ENCODE measurements at places on chromosomes 7 and 10. TPM values are rescaled to one million over a fixed set of nuclear protein-coding genes. Genes with fewer than 3 reads are reported as not detected.

The PFKP gene
- 105 TPM for total RNA-seq

DNA sequence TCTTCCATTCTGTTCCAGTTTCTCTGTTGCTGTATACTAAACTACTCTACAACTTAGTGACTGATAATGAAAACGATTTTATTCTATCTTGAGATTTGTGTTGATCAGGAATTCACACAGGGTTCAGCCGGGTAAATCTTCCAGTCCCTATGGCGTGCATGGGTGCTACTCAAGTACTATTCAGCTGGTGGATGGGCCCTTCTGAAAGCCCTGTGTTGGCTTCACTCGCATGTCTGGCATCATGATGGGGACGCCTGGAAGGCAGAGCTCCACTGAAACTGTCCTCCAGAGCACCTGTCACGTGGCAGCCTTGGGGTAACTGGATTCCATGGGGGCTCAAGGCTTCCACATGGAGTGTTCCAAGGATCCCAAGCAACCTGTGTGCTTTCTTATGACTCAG lies 86.0 kb upstream of the ZMIZ1 start:
- H3K27ac ChIP-seq: no peak overlapping the region
- H3K27me3 ChIP-seq: no peaks in the 10 kb centered on the region
- no peak for DNase-seq
- no peaks in the 10 kb centered on the region for H3K36me3 ChIP-seq
- peaks cover 20% of the 10 kb centered on the region for H3K4me1 ChIP-seq

The SPDYE6 gene
- not detected for total RNA-seq

The HABP2 gene
- total RNA-seq: not detected

GRCh38 chr10:16907687-16908086 lies 90.5 kb upstream of the RSU1 start:
- peaks cover 12% of the 10 kb centered on the region for H3K4me1 ChIP-seq
- H3K27ac ChIP-seq: no peak overlapping the region
- DNase-seq: no peak
- no peaks in the 10 kb centered on the region for H3K36me3 ChIP-seq
- no peak overlapping the region for H3K4me3 ChIP-seq

GRCh38 chr7:18644981-18645380 lies 149.4 kb downstream of the HDAC9 start:
- H3K4me1 ChIP-seq: no peaks in the 10 kb centered on the region
- DNase-seq: no peak
- H3K27ac ChIP-seq: no peak overlapping the region
- no peaks in the 10 kb centered on the region for H3K36me3 ChIP-seq

The WAC gene
- 194 TPM for total RNA-seq

The FXYD4 gene
- not detected for total RNA-seq

DNA sequence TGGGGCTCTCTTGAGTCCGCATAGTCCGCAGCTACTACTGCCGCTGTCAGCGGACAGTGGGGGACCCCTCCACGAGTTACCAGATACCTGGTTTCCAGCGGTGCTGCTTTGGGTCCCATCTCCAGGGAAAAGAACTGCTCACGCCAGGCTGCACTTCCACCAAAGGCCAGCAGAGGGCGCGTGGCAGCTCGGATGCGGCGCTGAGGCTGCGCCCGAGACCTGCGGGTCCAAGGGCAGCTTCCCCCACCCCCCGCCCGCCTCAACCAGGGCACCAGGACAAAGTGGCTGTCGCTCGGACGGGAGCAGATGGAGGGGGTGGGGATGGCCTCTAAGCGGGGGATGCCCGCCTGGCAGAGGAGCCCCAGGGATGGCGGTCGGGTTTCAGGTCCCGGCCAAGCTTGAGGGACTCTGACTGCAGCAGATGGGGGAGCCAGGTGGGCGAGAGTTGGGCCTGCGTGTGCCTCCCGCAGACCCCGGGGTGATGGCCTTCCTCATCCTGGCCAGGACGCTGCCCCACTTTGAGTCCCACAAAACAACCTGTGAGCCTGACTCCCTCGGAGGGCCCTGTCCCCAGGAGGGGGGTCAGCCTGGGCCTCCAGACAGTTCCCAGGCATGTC lies 23.8 kb upstream of the ZNF735 start:
- DNase-seq: peak; percentile 17
- H3K4me1 ChIP-seq: no peaks in the 10 kb centered on the region
- no peak overlapping the region for H3K27ac ChIP-seq
- no peak overlapping the region for H3K4me3 ChIP-seq

- no peak overlapping the region for H3K4me3 ChIP-seq
- H3K27me3 ChIP-seq: peaks cover 13% of the 10 kb centered on the region
- H3K27ac ChIP-seq: no peak overlapping the region
Measured at GRCh38 chr10:62618054-62618453, 186.5 kb upstream of the ADO start.

GRCh38 chr10:117927332-117927731 lies 119.4 kb downstream of the RAB11FIP2 start:
- DNase-seq: no peak
- no peaks in the 10 kb centered on the region for H3K4me1 ChIP-seq
- no peak overlapping the region for H3K4me3 ChIP-seq
- peaks cover 7% of the 10 kb centered on the region for H3K27me3 ChIP-seq

The CLDN3 gene
- total RNA-seq: not detected

- H3K36me3 ChIP-seq: peaks cover 4% of the 10 kb centered on the region
- H3K4me1 ChIP-seq: peaks cover 19% of the 10 kb centered on the region
- H3K4me3 ChIP-seq: no peak overlapping the region
- H3K27me3 ChIP-seq: no peaks in the 10 kb centered on the region
- no peak for DNase-seq
Measured at GRCh38 chr7:72919256-72919775, 5.6 kb upstream of the POM121 start.

GRCh38 chr7:100221231-100221718 lies 1.5 kb downstream of the PVRIG start:
- H3K4me3 ChIP-seq: peak overlapping the region; percentile 98
- DNase-seq: peak; percentile 77
- peaks cover 35% of the 10 kb centered on the region for H3K36me3 ChIP-seq

DNA sequence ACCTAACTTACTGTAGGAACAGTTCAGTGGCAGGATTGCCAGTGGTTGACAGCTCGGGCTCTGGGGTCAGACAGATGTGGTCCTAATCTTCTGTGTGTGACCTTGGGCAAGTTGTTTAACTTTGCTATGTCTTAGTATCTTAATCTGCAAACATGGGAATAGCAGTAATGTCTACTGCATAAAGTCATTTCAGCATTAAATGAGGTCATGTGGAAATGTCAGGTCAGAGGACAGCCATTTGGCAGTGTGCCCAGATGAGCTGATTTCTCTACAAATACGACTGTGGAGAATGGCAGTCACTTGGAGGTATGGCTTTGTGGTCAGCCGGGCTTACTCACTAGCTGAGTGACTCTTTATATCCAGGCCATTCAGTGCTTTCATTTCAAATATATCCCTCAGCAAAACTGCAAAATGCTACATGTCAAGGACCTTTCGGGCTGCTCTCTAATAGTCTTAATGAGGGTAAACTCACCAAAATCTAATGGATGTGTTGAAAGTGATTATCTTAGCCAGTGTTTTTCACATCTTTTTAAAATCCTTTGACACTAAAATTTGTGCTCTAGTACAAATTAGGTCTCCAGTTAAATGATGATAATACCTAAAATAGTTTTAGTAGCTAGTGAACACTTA lies 171.4 kb downstream of the ST7 start:
- no peak overlapping the region for H3K4me3 ChIP-seq
- H3K27ac ChIP-seq: peak overlapping the region; percentile 5
- peak; percentile 84 for DNase-seq
- H3K27me3 ChIP-seq: no peaks in the 10 kb centered on the region

GRCh38 chr10:61902445-61903220 lies 1.1 kb downstream of the ARID5B start:
- H3K27ac ChIP-seq: peak overlapping the region; percentile 92
- no peaks in the 10 kb centered on the region for H3K27me3 ChIP-seq
- H3K36me3 ChIP-seq: peaks cover 20% of the 10 kb centered on the region
- H3K4me1 ChIP-seq: peaks cover 53% of the 10 kb centered on the region

DNA sequence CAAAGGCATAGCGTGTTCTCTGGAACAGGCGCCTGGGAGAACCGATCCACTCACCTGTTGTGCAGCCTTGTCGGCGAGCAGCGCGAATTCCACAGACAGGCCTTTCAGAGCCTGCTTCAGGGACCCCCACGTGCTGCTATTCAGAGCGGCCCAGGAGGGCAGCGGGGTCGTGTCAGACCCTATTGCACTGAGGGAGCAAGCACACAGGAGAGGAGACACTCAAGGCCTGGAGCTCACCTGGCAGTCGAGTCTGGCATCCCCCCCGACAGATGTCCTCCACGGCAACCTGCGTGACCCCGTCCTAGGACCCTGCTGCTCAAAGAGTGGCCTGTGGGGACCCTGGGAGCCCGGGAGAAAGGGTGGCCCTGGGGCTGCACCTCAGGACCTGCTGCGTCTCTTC lies 21.1 kb downstream of the NUDT1 start:
- H3K4me1 ChIP-seq: peaks cover 9% of the 10 kb centered on the region
- H3K27ac ChIP-seq: no peak overlapping the region
- H3K27me3 ChIP-seq: no peaks in the 10 kb centered on the region
- H3K36me3 ChIP-seq: no peaks in the 10 kb centered on the region

The ASB10 gene
- not detected for total RNA-seq

DNA sequence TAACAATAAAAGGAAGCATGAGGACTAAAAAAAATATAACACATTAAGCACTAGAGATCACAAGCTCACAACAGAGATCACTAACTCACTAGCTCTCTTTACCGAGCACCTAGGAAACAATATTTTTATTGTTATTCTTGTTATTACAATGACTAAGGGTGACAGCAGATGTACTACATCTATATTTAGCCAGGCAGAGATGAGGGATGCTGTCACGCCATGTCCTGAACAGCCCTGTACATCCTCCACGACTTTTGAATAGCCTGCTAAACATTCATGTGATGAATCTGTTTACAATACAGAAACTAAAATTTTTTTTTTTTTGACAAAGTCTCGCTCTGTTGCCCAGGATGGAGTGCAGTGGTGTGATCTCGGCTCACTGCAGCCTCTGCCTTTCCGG lies 22.7 kb downstream of the FAM133B start:
- DNase-seq: no peak
- H3K36me3 ChIP-seq: peaks cover 8% of the 10 kb centered on the region
- H3K4me3 ChIP-seq: no peak overlapping the region
- H3K4me1 ChIP-seq: no peaks in the 10 kb centered on the region
- no peaks in the 10 kb centered on the region for H3K27me3 ChIP-seq

The PLXDC2 gene
- total RNA-seq: 0.09 TPM

DNA sequence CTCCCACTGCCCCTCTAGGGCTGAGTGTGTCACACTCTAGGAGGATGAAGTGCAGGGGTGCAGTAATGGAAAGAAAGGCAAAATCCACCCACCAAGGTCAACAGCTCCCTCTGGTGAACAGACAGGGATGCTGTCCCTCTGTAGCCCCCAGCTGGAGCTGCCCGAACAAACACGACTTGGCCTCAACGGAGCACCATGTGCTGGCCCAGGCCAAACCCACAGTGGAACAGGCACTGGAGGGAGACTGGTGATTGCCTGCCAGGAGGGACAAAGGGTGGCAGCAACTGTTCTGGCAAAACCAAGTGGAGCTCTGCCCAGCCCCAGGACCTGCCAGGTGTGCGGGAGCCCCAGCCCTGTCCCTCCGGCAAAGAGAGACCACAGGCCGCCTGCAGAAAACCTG lies 20.7 kb downstream of the PDIA4 start:
- H3K27me3 ChIP-seq: no peaks in the 10 kb centered on the region
- DNase-seq: no peak
- no peak overlapping the region for H3K27ac ChIP-seq
- no peak overlapping the region for H3K4me3 ChIP-seq

DNA sequence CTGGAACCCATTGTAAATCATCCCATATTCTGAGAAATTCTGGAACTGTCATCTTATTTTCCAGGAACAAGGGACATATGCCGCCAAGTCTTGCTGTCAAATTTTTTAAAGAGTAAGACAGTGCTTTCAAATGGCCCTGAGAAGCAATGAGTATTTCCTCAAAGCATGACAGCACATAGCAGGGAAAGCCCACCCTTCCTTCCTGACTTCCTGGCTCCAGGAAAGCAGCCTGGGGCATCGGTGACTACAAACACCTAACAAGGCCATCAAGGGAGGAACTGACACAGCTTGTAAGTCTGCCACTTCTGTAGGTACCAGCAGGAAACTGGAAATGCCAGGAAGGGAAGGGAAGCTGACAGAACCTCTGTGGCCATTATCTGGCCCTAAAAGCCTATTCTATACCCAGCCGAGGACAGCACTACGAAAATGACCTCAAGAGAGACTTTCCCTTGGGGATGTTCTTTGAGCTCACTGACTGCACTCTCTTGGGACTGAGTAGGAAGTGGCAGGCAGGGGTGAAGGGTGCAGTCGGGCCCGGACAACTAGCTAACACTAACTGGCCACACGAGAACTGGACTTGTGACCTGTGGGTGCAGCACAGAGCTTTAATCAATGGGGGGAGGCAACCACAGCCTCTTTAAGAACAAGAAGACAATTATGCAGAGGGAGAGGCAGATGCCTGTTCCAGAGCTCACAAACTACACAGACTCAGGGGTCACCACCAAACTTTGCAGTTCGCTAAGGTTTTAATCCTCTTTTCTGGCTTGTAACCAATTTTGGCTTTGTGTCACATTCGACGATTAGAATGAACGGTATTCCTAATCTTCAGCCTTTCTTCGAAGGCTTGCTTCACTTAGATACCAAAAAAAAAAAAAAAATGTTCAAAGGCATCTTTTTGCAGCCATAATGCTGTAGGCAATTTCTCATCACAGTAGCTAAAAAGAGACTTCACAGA lies 52.0 kb downstream of the GRB10 start:
- H3K27ac ChIP-seq: no peak overlapping the region
- peaks cover 11% of the 10 kb centered on the region for H3K4me1 ChIP-seq
- DNase-seq: no peak
- H3K27me3 ChIP-seq: no peaks in the 10 kb centered on the region
- no peak overlapping the region for H3K4me3 ChIP-seq

DNA sequence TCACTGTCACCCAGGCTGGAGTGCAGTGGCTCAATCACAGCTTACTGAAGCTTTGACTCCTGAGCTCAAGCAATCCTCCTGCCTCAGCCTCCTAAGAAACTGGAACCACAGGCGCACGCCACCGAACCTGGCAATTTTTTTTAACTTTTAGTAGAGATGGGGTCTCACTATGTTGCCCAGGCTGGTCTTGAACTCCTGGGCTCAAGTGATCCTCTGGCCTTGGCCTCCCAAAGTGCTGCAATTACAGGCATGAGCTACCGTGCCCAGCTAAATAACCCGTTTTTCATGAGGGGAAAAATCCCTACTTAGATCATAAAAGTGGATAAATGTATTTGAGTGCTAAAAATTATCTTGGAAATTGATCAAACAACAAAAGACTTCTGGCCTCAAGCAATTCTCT lies 200.5 kb upstream of the IMMP2L start:
- H3K4me1 ChIP-seq: no peaks in the 10 kb centered on the region
- no peaks in the 10 kb centered on the region for H3K27me3 ChIP-seq
- no peaks in the 10 kb centered on the region for H3K36me3 ChIP-seq
- H3K27ac ChIP-seq: no peak overlapping the region

DNA sequence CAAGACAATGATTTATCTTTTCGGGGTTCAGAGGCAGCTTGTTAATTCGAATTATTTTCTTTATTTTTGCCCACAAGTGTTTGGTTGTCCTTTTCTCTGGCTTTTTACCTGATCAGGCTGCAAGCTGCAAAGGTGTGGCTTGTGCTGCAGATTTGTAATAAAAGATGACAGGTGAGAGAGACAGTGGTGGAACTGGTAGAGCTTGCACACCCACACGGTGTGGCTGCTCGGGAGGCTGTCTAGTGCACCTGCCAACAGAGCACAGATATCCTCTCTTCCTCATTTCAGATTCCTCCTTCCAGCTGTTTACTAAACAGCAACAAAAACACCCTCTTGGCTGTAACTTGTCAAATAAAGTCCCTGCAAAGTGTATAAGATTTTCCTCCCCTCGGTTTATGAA lies 9.2 kb downstream of the GJD4 start:
- no peak overlapping the region for H3K27ac ChIP-seq
- peaks cover 6% of the 10 kb centered on the region for H3K36me3 ChIP-seq
- DNase-seq: no peak
- H3K4me1 ChIP-seq: no peaks in the 10 kb centered on the region
- H3K4me3 ChIP-seq: no peak overlapping the region

The PLEKHS1 gene
- total RNA-seq: not detected
